ENCODE measurements at places on chromosomes 11 and 22. TPM values are rescaled to one million over a fixed set of nuclear protein-coding genes. Genes with fewer than 3 reads are reported as not detected.

ANGPTL5 gene
- polyA plus RNA-seq: not detected

TSKU gene
- polyA plus RNA-seq: 171 TPM

DNA sequence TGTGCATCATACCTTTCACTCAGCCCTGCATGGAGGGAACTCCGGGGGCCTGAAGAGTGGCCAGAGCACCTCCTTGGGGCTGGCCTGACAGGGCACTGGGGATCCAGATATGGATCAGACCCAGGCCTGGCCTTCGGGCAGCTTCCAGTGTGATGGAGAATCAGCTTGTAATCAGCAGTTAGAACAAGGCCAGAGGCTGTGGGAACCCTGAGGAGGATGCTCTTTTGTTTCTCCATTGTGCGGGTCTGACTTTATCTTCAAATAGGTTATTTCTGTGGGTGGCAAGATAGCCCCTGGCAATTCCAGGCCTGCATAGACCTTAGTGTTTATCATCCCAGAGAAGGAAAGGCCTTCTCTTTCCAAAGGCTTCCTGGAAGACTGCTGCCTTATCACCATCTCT is 12.3 kb downstream of the DGAT2 start:
- DNase-seq: no peak

- DNase-seq: no peak
Observed at GRCh38 chr22:36737776-36738175, 34.2 kb upstream of the CACNG2 start.

GRCh38 chr22:33746501-33746928 is 173.8 kb downstream of the LARGE1 start:
- peak; percentile 29 for DNase-seq

- no peak for DNase-seq
Observed at GRCh38 chr11:77171885-77172665, 44.0 kb downstream of the MYO7A start.

GRCh38 chr11:31412946-31413345 is 43.3 kb downstream of the DNAJC24 start:
- DNase-seq: no peak

DNA sequence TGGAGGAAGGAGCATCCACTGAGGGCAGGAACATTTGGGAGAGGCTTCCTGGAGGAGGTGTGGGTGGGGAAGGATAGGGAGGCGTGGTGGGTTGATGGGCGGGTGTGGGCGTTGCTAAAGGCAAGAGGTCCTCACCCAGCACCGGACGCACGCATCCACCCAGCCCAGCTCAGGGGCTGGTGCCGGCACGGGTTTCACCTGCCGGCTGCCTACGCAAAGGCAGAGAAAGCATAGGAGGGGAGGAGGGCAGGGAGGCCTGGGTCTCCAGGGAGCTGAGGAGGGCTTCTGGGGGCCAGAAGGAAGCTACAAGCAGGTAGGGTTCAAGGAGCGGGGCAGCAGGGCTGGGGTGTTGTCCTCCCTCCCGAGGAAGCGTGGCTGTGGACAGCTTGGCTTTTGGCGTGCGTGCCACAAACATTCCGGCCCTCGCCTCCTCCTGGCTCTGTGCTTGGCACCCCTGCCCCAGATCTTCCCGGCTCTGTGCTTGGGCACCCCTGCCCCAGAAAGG is 7.8 kb downstream of the SSH3 start:
- no peak for DNase-seq

DNA sequence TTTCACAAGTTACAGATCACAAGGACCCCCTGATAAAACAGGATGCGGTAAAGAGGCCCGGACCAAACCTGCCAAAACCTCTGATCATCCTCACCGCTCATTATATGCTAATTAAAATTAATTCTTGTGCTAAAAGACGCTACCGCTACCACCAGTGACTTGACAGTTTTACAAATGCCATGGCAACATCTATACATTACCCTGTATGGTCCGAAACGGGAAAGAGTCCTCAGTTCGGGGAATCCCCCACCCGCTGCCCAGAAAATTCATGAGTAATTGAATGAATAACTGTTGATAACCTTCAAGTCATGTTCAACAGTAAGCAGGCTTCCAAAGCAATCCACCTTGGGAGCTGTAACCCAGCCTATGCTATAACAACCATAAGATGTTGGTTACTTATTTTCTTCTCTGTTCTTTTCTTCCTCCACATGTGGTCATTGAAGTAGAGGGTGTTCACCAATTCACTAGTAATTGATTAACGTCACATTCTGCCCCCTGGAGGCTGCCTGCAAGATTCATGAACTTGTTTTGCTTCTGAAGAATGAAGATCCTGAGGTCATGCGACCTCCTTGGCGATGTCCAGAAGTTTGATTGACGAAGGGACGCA is 20.6 kb downstream of the APOBEC3H start:
- peak; percentile 36 for DNase-seq

- DNase-seq: peak; percentile 73
Observed at GRCh38 chr11:74255741-74256375, 55.6 kb downstream of the P4HA3 start.
